ENCODE measurements at places on chromosomes 4 and X. TPM values are rescaled to one million over a fixed set of nuclear protein-coding genes. Genes with fewer than 3 reads are reported as not detected.
A peak's percentile ranks its signal among the peaks of the same experiment; 100 is the strongest.

Gene TIMP1
- total RNA-seq, result 574 TPM

Gene ADGRG2
- 12.5 TPM for total RNA-seq

DNA sequence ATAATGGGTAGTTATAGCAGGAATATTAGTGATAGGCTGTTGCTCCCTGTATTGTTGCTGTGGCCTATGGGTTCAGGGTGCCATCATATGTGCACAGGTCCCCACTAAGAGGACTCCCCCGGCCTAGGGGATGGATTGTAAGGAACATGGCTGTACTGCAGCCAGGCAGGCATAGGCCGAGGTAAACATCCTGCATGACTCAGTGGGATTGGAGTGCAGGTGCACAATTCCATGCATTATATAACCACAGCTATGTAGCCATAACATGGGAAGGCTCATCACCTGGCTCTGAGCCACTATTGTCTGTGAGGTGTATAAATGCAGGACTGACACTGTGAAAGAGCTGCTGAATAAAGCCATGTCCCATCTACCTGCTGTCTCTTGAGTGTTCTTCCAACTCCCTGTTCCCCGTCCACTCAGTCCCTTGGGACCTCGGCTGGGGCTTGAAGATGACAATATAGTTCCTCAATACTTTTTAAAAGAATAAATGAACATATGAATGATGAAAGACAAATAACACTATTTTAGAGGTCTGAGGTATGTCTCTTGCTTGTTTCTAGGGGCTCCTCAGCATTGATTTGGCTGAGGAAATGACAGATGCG is 425.2 kb downstream of the IDS start:
- DNase-seq, result no peak

Gene PWWP3B
- total RNA-seq, result 5.6 TPM

Gene MTMR8
- 3.4 TPM for total RNA-seq

GRCh38 chr4:139556724-139557555 is 921 bp upstream of the SETD7 start:
- peak; percentile 60 for DNase-seq

Gene DYNLT3
- 65.8 TPM for total RNA-seq

Measured in mucosa of gallbladder (tissue), 1 donor.